ENCODE measurements at places on chromosomes 12 and 14.

GRCh38 chr12:26798023-26798422 lies 35.0 kb downstream of the ITPR2 start:
- DNase-seq: no peak
- H3K27me3 ChIP-seq: no peaks in the 10 kb centered on the region
- H3K36me3 ChIP-seq: no peaks in the 10 kb centered on the region
- H3K4me1 ChIP-seq: no peaks in the 10 kb centered on the region
- H3K27ac ChIP-seq: no peak overlapping the region
- H3K4me3 ChIP-seq: no peak overlapping the region

DNA sequence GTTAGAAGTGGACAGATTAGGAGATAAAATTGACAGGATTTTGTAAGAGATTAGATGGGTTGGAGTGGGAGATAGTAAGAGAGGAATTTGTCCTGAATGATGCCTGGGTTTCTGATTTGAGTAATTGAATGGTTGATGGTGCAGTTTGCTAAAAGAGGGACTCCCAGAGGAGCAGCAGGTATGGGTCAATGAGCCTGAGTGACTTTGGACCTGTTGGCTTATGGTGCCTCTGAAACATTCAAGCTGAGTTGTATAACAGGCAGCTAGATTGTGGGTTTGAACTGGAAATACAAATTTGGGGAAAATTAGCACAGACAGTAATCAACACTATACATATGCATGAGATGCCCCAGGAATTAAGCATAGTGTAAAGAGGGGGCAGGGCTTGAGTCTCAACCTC lies 16.7 kb upstream of the SYNDIG1L start:
- no peaks in the 10 kb centered on the region for H3K27me3 ChIP-seq
- DNase-seq: no peak
- H3K36me3 ChIP-seq: no peaks in the 10 kb centered on the region
- H3K4me3 ChIP-seq: no peak overlapping the region

GRCh38 chr14:100015251-100015655 lies 50.0 kb upstream of the EVL start:
- H3K4me1 ChIP-seq: no peaks in the 10 kb centered on the region
- H3K36me3 ChIP-seq: no peaks in the 10 kb centered on the region
- no peak overlapping the region for H3K27ac ChIP-seq
- no peak overlapping the region for H3K4me3 ChIP-seq
- no peaks in the 10 kb centered on the region for H3K27me3 ChIP-seq

GRCh38 chr12:66449531-66449930 lies 147.2 kb downstream of the HELB start:
- H3K27me3 ChIP-seq: no peaks in the 10 kb centered on the region
- no peaks in the 10 kb centered on the region for H3K36me3 ChIP-seq
- H3K4me3 ChIP-seq: no peak overlapping the region

GRCh38 chr12:9906873-9907272 lies 25.3 kb downstream of the CLEC2A start:
- no peak overlapping the region for H3K4me3 ChIP-seq
- DNase-seq: peak; percentile 7
- H3K27ac ChIP-seq: no peak overlapping the region
- H3K27me3 ChIP-seq: no peaks in the 10 kb centered on the region
- no peaks in the 10 kb centered on the region for H3K36me3 ChIP-seq
- peaks cover 5% of the 10 kb centered on the region for H3K4me1 ChIP-seq

DNA sequence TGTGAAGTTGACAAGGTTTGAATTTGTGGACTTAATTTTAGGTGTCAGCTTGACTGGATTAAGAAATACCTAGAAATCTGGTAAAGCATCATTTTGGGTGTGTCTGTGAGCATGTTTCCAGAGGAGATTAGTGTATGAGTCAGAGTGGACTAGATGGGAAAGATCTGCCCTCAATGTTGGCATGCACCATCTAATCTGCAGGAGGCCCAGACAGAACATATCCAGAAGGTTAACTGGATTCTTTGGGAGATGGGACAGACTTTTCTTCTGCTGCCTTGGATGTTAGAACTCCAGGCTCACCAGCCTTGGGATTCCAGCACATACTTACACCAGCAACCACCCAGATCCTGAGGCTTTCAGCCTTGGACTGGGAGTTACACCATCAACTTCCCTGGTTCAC lies 14.1 kb downstream of the SGPP1 start:
- peaks cover 8% of the 10 kb centered on the region for H3K36me3 ChIP-seq
- H3K27ac ChIP-seq: no peak overlapping the region
- no peak overlapping the region for H3K4me3 ChIP-seq
- no peaks in the 10 kb centered on the region for H3K27me3 ChIP-seq
- H3K4me1 ChIP-seq: no peaks in the 10 kb centered on the region

DNA sequence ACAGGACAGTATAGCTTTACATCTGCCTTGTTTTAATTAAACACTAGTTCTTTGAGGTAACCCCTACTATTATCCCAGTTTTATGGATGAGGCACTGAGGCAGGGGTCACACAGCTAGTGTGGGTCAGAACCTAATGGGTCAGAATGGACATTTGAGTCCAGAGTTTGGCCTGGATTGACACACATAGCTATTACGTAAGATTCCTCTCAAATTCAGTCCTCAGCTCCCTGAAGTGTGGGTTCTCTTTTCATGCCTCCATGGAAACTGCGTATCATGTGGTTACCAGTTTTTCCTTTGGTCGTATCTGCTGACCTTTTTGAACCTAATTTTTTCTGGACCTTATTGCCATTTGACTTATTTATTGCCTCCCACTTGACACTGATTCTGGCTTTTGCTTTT lies 40.4 kb downstream of the PSEN1 start:
- no peaks in the 10 kb centered on the region for H3K27me3 ChIP-seq
- H3K4me3 ChIP-seq: no peak overlapping the region
- H3K36me3 ChIP-seq: peaks cover 43% of the 10 kb centered on the region
- H3K27ac ChIP-seq: no peak overlapping the region
- H3K4me1 ChIP-seq: no peaks in the 10 kb centered on the region

- no peak for DNase-seq
- H3K36me3 ChIP-seq: no peaks in the 10 kb centered on the region
- no peak overlapping the region for H3K27ac ChIP-seq
- H3K4me1 ChIP-seq: no peaks in the 10 kb centered on the region
- H3K27me3 ChIP-seq: no peaks in the 10 kb centered on the region
- no peak overlapping the region for H3K4me3 ChIP-seq
Observed at GRCh38 chr12:80485222-80485987, 41.4 kb downstream of the PTPRQ start.
